NCI-H2171 (cell line): ENCODE measurements at places on chromosomes 4 and X.

DNA sequence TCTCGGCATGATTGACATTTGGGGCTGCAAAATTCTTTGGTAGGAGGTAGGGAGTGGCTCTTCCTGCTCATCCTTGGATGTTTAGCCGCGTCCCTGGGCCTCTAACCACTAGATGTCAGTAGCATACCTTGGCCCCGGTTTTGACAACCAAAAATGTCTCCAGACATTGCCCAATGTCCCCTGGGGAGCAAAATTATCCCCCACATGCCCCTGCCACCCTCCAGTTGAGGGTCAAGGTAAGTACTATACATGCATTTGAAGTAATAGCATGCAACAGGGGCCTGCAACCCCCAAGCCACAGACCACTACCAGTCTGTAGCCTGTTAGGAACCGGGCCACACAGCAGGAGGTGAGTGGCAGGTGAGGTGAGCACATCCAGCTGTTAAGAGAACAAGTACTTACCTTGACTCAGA lies 17.6 kb upstream of the KIAA1210 start:
- DNase-seq = no peak

GRCh38 chr4:104574371-104574770 lies 79.7 kb upstream of the CXXC4 start:
- no peak for DNase-seq

DNA sequence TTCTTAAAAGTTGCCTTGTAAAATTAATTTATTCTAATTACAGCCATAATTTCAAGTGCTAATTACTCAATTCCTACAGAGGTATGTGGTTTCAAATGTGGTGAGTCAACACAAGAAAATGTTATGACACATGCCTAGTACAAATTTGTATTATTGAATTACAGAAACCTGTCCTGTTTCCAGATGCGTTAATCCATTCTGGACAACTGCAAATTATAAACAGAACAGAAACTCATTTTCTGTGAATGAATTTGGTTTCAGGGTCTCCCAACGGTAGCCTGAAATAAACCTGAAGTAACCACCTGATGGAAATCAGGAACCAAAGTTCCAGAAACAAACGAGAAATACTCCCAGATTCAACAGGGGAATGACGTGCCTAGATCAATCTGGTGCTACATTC lies 328.6 kb upstream of the F9 start:
- no peak for DNase-seq

GRCh38 chr4:163565226-163566135 lies 71.0 kb downstream of the TMA16 start:
- DNase-seq = no peak

- no peak for DNase-seq
Observed at GRCh38 chrX:39308126-39308525, 506.9 kb downstream of the MID1IP1 start.

- no peak for DNase-seq
Observed at GRCh38 chr4:41746440-41747229, 1.9 kb downstream of the PHOX2B start.

- DNase-seq = no peak
Observed at GRCh38 chr4:82461710-82462109, 31.3 kb downstream of the ENOPH1 start.
